ENCODE measurements at places on chromosomes 2 and 18.
A peak's percentile ranks its signal among the peaks of the same experiment; 100 is the strongest.

- DNase-seq: no peak
Measured at GRCh38 chr18:34522603-34523002, 187.5 kb upstream of the DTNA start.

GRCh38 chr18:7000484-7001096, 117.0 kb downstream of the LAMA1 start:
- peak; percentile 64 for DNase-seq

GRCh38 chr2:158761621-158762020, 33.5 kb upstream of the DAPL1 start:
- DNase-seq: peak; percentile 78

DNA sequence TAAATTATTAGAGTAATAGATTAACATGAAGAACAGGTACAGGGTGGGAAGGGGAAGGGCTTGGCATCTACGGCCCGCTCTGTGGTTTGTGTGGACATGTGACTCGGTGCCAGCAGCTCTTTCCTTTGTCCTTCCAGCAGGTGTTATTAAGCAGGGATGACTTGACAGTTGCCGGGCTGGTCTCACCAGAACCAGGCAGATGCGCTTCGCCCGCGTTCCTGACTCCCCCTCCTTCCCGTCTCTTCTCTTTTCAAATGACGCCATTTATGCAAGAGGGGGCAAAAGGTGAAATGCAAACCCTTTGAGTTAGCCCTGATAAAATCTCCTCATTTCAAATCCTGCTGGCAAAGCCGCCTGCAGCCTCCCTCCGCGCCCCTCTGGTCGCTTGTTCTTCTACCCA, 38.9 kb upstream of the MGAT4A start:
- DNase-seq: no peak

DNA sequence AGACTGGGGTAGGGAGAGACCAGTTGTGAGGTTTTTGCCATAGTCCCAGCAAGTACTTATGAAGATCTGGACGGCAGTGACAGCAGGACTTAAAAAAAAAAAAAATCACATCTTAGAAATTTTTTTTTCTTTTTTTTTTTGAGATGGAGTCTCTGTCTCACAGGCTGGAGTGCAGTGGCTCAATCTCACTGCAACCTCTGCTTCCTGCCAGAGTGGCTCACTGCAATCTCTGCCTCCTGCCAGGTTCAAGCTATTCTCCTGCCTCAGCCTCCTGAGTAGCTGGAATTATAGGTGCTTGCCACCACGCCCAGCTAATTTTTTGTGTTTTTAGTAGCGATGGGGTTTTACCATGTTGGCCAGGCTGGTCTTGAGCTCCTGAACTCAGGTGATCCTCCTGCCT, 22.4 kb upstream of the STAT4 start:
- no peak for DNase-seq

DNA sequence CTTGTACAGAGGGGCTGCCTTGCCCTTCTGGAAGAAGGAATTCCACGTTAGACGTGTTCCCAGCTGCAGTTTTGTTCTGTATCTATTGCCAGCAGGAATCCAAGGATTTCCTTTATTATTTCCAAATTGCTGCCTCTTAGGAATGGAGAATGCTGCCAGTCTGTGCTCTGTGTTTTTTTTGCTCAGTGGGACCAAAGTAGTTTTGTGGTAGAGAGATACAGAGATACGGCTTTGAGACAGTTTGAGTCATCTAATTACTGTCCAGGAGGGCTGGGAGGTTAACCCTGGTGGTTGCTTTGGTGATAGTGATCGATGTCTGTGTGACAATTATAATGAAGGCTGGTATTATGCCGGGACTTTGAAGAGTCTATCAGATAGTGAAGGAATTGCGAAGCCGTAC, 26.3 kb downstream of the ASAP2 start:
- DNase-seq: no peak

- peak; percentile 53 for DNase-seq
Measured at GRCh38 chr2:85754313-85755095, 713 bp downstream of the ATOH8 start.

GRCh38 chr2:18803141-18803939, 214.0 kb upstream of the NT5C1B start:
- DNase-seq: no peak

DNA sequence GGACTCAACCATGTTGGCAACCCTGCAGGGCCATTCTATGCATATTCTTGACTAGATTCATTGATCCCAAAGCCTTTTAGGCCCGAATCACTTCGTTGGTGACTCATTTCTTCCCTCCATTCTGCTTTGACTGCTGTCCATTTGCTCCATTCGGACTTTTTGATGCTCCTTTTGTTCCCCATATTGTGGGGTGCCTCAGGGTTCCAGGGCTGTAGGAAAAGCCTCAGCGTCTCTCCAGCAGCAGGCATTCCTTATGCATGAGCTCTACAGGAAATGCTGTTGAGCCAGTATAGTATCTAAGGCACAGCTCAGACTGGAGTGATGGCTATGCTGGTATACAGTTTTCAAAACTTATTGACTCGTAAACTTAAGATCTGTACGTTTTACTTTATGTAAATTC, 292.6 kb downstream of the PRKCE start:
- peak; percentile 47 for DNase-seq

DNA sequence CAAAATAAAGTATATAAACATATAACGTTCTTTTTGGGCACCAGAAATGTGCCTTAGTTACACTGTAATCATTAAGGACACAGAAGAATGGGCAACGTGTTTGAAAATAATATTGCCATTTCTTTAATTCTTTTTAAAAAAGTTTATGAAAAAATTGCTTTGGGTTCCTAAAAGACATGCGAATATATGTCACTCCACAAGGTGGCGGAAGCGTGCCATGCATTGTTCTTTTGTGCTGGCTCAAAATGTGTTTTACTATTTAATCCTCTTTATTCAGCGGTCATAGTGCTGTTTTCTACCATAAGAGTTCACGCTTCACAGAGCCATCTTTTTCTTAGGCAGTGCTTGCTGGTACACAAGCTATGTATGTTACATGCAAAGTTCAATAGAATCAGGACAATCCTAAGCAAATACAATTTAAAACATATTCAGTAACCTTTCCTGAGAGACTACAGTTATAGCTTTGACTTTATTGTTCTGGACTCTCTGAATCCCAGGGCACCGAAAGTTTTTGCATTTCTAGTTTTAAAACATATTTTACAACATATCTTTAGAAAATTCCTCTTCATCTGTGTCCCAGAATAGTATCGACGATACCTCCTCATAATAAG, 147.8 kb upstream of the ERBB4 start:
- DNase-seq: peak; percentile 64

DNA sequence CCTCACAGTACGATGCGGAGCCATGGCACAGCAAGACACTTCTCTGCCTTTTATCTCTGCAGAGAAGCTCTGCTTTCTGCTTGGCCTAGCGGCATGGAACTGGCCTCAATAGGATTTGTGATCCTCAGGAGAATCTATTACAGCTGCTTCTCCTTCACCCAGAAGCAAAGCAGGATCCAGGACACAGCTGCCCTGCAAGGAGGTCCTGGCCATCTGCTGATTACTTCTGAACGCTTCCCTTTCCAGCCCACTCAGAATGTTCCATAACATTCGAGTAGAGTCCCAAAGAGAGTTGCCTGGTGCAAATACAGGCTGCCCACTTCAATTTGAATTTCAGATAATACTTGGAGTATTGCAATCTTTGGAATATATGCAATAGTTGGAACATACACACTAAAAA, 29.2 kb upstream of the KCNS3 start:
- DNase-seq: no peak

DNA sequence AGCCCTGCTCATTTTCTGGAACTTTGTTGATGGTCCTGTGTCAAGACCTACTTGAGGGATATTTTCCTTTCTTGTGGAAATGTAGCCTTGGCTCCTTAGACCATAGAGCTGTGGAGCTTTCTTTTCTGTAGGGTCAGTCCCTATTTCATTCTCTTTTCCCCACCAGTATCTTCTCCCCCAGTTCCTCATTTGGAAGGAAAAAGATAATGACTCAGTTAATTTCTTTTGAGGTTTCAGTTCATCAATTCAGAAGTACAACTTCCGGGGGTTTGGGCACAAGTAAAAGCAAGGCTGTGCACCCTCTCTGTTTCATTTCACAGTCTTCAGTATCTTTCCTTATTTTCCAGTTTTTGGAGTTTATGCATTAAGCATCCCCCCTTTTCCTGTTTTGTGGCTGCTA, 70.7 kb downstream of the CDC42EP3 start:
- no peak for DNase-seq

DNA sequence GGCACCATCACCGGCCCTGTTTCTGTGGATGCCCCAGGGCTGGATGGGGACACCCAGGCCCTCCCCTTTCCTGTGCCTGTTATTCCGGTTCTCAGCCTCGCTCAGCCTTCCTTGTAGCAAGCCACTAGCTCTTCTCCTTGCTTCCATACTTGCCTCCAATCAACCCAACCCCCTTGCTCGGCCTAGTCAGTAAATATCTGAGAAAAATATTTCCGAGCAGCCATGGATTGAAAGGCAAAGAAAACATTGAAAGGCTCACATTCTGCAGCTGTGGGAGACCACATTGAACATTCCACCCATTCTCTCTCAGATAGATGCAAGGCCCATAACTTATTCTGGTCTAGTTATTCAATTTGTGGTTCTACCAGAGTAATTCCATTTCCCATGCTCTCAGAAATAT, 114.9 kb downstream of the SPP2 start:
- peak; percentile 40 for DNase-seq

GRCh38 chr2:213066443-213066743, 85.0 kb downstream of the IKZF2 start:
- no peak for DNase-seq

- DNase-seq: no peak
Measured at GRCh38 chr2:27842894-27843293, 47.3 kb downstream of the RBKS start.

DNA sequence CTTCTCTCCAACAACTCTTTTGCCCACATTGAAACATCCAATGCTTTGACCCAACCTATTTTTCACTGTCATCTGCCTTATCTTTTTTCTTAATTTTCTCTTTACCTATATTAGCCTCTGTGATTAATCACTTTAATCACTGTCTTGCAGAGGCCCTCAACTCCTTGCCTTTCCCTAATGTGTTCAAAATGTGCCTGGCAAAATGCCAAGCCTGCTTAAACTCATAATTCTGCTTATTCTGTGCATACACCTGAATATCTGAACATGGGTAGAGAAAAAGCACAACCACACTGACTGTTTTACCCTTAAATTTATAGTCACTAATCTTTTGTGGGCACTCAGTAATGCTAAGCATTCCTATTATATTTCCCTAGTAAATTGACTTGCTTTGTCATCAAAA, 63.0 kb upstream of the GALNT13 start:
- DNase-seq: no peak

DNA sequence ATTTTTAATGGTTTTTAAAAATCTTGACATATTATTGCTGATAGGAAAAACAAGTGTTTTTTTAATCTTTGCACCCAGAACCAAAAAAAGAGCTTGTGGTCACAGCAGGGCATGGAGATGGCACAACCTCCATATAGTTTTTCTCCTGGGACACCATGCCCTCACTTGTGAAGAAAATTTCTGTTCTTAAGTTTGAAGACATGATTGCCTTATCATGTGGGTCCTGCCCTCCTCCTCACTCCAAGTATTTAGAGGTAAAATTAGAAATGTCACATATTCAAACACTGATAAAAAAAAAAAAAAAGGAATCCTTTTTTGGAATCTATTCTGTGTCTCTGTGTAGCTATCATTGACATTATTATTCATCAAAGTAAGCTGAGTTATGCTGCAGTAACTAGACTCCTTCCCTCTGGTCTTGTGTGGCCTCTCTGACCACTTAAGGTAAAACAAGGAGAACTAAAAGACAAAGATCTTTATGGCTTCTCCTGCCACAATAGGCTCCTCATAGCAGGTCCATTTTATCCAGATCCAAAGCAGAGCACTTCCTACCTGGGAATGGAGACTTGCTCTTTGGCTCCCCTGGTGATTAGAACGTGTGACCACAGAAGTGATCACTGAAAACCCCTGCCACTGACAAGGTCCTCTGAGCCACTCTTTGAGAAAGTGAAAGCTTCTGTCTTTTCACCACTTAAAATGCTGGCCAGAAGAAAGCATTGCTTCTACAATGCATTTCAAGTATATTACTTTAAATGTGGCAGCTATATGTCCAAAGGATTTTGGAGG, 19.8 kb downstream of the ADD2 start:
- DNase-seq: no peak

- no peak for DNase-seq
Measured at GRCh38 chr18:64027931-64028695, 58.2 kb downstream of the SERPINB8 start.

GRCh38 chr2:170862286-170862902, 45.7 kb downstream of the GAD1 start:
- DNase-seq: no peak

GRCh38 chr2:108858894-108859293, 72.3 kb downstream of the CCDC138 start:
- no peak for DNase-seq

- peak; percentile 84 for DNase-seq
Measured at GRCh38 chr2:100786297-100786658, 33.7 kb upstream of the NPAS2 start.

DNA sequence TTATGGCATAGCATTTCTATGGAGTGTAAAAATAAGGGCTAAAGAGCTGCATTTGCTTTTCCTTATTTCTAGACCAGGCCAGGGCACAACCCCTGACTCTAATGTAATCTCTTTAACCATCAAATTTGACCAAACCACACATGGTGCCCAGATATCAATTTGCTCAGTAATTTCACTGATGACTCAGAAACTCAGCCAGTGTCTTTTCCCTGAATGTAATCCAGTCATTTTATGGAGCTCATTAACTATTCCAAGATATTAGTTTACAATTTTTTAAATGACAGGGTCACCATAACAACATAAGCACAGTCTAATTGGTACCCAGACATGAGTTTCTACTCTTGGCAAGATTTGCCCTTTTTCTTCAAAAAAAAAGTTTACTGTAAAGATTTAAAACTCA, 270.8 kb upstream of the AGAP1 start:
- no peak for DNase-seq

GRCh38 chr2:24163186-24163585, 11.7 kb upstream of the FAM228A start:
- DNase-seq: no peak

DNA sequence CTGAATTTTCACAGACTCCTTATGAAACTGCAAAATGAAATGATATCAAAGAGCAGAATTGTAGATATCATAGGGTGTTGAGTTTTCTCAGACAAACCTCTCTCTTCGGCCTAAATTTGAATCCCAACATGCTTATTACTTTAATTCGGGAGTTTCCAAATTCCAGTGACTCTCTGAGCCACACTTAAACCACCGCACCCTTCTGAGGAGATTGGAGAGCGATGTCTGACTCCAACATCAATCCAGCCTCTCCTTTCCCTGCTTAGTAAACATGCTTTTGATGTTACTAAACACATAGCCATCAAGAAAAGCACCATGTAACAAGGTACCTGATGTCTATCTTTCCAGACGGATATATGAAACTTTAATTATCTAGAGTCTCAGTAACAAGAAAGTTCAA, 103.1 kb upstream of the ARHGAP28 start:
- DNase-seq: no peak

- no peak for DNase-seq
Measured at GRCh38 chr18:50143294-50143693, 51.7 kb downstream of the MYO5B start.

DNA sequence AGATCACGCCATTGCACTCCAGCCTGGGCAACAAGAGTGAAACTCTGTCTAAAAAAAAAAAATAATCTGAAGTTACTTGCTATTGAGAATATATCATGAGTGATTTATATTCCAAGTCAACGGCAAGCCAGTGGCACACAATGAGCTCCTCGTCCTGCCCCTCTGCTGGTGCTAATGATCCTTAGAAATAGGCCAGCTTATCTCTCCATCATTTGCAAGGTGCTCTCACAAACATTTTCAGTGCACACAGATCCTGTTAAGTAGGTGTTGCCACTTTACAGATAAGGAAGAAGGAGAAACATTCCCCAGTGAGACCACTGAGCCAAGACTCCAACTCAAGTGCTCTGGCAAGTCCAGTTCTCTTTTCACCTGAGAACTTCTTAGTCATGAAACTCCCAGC, 91.3 kb upstream of the GPR45 start:
- DNase-seq: no peak

All from AG20443 (cell line).